ENCODE measurements at places on chromosomes 1 and 21. TPM values are rescaled to one million over a fixed set of nuclear protein-coding genes. Genes with fewer than 3 reads are reported as not detected.

Gene RIPK4
- 5.0 TPM for total RNA-seq

Gene ATAD3C
- not detected for total RNA-seq

Gene KRTAP19-3
- total RNA-seq, result not detected

- H3K36me3 ChIP-seq, result no peaks in the 10 kb centered on the region
- H3K27ac ChIP-seq, result no peak overlapping the region
- H3K4me1 ChIP-seq, result no peaks in the 10 kb centered on the region
Measured at GRCh38 chr1:221331273-221332183, 410.4 kb downstream of the DUSP10 start.

GRCh38 chr21:35081861-35082260 is 32.8 kb upstream of the RUNX1 start:
- H3K4me3 ChIP-seq, result no peak overlapping the region
- no peaks in the 10 kb centered on the region for H3K4me1 ChIP-seq
- no peaks in the 10 kb centered on the region for H3K27me3 ChIP-seq
- H3K36me3 ChIP-seq, result no peaks in the 10 kb centered on the region

DNA sequence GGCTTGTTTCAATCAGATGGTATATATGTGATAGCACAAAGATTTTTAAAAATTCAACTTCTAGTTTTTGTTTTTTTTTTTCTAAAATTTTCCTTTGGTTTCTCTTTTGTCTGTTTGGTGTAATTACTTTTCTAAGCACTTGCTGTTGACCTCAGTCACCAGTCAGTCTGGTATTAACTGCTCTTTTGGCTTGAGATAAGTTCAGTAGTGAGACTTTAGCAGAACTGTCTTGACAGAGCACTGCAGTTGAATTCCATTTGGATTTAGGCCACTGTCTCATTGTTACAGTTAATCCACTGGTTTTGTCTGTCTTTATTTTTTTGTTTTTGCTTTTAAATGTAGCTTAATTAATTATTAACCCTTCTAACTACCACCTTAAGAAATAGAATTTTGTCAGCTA is 36.2 kb downstream of the OSBPL9 start:
- H3K27me3 ChIP-seq, result no peaks in the 10 kb centered on the region
- H3K4me1 ChIP-seq, result no peaks in the 10 kb centered on the region
- no peaks in the 10 kb centered on the region for H3K36me3 ChIP-seq
- DNase-seq, result no peak
- no peak overlapping the region for H3K27ac ChIP-seq

All from Peyer's patch (tissue), 4 donors.